ENCODE measurements at places on chromosomes 5 and 9.

GRCh38 chr5:14663734-14664269 is 716 bp upstream of the OTULIN start:
- DNase-seq: no peak

- no peak for DNase-seq
These were observed 25.5 kb downstream of the HK3 start for GRCh38 chr5:176873541-176874172.

GRCh38 chr9:4829969-4830368 is 37.2 kb downstream of the RCL1 start:
- no peak for DNase-seq

DNA sequence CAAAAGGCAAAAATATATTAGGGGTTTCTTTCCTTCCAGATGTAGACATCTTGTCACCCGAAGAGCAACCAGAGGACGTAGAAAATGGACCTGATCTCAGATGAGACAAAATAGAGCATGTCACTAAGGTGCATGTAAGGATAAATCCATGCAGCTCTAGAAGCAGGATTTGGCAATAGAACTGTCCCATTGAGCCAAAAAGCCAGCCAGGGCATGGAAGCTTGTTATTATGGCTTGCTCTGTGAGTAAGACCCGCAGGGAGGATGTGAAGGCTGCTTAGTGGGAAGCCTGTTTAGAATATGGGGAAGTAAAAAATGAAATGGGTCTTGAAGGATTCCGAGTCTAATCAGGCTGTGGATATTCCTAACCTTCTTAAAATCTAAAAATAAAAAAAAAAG is 165.6 kb upstream of the MPDZ start:
- DNase-seq: no peak

DNA sequence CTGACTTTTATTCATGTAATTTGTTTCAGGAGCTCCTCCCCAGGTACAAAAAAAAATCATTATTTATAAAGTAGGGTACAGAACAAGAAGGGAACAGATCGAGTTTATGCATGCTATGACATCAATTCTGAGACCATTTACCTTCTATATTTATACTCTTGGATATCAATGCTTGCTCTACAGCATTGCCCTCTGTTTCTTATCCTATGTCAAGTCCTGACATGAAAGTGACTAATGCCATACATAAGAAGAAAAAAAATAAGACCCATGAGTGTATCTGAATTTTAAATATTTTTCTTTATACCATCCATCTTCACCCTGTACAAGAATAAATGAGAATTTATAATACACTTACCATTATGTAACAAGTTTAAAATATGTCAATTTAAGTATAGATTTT is 2016.3 kb upstream of the CDH9 start:
- no peak for DNase-seq

DNA sequence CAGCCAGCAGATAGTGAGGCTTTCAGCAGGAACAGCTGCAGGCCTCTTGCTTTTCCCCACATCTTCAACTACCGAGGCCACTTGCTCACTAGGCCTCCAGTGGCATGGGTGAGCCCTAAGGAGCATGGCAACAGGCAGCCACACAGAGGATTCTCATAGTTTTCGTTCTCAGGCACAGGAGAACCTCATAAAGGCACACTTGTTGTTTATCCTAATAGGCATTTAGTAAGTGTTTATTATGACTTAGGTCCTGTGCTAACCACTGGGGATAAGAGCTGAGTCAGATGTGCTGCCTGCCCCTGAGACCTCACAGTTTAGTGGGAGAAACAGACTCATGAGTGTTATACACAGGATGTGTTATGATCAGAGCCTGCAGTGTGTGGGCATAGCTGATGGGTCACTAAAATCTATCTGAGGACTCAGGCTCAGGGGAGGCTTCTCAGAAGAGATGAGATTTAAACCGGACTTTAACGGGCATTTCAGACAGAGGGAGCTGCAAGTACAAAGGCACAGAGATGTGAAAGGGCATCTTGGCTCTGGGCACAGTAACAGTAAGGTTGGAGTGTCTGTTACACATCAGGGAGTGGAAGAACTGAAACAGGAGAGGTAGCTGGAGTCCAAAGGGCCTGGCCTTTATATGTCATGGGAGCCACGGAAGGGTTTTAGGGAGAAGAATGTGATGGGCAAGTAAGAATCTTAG is 21.0 kb upstream of the HEMGN start:
- DNase-seq: no peak

DNA sequence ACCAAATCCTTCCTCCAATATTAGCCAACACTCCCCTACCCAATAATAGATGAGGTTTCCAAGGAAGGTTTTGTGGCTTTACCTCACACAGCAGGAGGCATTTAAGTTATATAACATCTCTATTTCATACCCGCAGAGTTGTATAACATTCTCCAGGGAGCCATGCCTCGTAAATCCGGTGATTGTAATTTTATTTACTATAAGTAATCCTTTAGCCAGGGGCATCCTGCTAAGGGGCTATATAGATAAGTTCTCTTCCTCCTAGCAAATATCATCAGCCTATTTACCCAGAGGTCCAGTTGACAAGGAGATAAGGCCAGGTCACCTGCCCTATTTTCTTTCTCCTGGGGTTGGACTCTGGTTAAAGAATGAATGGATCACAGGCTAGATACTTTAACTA is 2051.0 kb downstream of the EFNA5 start:
- DNase-seq: no peak

- DNase-seq: no peak
These were observed 12.3 kb downstream of the GNE start for GRCh38 chr9:36245906-36246305.

GRCh38 chr9:132789719-132790118 is 88.4 kb downstream of the AK8 start:
- no peak for DNase-seq

DNA sequence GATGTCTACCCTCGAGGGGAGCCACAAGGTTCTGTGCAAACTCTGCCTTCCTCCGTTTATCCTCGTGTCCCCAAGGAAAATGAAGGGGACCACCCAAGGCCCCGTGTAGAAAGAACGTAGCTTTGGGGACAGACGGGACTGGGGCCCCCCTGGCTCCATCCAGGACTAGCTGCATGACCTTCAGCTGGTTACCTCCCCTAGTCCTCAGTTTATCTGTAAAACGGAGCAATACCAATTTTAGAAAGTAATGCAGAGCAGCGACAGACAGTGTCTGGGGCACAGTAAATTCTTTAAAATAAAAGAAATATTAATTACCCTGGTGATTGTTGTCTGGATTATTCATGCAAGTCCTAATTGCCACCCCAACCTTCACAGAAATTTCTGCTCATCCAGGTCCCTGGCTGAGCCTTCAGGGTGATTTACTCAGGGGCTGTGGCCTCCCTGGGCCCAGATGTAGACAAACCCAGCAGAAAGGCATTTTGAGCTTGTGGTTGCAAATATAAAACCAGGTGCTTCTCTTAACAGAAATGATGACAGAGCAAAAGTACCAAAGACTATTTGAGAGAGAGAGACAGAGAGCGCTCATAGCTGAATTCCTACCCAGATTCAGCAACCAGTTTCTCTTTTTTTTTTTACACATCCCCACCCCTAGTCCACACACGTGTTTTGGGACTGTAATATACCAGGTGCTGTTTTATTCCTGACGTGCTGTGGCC is 155.1 kb upstream of the SMIM23 start:
- no peak for DNase-seq

DNA sequence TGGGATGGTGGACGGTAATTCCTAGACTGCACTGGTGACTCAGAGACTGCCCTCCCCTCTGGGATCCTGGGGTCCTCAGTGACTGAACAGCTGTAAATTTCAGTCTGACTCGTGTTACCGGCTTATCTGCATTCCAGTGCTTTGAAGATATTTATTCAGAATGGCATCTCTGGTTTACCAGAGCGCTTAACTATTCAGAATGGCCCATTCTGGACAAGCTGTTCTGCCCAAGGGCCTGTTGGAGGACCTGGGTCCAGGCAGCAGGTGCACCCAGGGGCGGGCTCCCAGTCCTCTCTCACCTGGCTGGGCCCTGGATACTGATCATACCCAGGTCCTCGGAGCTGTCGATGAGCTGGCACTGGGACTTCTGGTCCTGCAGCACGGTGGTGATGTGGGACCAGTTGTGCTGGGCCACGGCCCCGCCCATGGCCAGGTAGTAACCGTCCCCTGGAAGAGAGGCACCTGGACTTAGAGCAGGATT is 48.0 kb downstream of the SARDH start:
- DNase-seq: no peak

DNA sequence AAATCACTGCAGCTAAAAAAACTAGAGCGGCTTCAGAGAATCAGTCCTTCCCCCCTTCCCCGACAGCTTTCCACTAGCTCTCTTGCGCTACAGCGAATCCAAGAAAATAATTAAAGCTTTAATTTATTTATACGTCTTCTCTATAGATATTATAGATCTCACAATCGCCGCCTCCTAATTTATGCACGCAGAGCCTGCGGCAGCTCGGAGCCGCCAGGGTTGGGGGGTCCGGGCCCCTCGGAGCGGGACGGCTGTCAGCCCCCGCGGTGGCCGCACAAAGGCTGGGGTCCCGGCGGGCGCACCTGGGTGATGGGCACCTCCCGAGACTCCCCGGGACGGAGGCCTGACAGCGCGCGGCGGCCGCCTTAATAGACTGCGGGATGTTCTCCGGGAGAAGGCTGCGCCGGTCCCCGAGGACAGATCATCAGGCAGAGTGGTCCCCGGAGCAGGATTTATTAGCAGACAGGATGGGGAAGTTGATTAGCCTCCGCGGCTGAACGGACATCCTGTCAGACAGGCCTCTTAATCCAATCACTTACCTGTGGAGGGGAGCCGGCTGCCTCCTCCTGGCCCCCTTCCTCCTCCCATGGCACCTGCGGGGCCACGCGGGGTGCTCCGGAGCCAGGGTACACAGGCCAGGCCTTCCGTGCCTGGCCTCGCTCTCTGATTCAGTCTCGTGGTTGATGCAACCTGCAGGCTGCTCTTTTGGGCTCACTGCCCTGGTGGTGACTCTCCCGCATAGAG is 166.8 kb downstream of the MELK start:
- no peak for DNase-seq

- DNase-seq: peak; percentile 58
These were observed 87.7 kb downstream of the ENTREP1 start for GRCh38 chr9:69412741-69413150.

- DNase-seq: no peak
These were observed 20.5 kb downstream of the ERAP2 start for GRCh38 chr5:96896806-96897205.

DNA sequence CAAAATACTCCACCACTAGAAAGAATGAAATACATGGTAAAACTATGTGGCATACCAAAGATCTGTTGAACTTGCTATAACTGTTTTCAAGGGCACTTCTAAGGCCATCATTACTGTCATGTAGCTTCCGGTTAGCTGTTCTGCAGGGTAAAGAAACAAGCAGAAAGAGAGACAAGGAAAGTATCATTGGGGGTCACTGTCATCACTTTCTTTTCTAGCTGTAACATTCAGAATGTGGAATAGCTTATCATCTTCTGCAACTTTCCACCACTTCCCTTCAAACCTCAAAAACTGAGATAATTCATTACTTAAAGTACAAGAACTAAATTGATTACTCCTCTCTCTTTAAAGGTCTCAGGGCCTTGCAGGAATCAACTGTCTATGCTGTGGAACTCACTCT is 57.6 kb downstream of the RASEF start:
- no peak for DNase-seq

DNA sequence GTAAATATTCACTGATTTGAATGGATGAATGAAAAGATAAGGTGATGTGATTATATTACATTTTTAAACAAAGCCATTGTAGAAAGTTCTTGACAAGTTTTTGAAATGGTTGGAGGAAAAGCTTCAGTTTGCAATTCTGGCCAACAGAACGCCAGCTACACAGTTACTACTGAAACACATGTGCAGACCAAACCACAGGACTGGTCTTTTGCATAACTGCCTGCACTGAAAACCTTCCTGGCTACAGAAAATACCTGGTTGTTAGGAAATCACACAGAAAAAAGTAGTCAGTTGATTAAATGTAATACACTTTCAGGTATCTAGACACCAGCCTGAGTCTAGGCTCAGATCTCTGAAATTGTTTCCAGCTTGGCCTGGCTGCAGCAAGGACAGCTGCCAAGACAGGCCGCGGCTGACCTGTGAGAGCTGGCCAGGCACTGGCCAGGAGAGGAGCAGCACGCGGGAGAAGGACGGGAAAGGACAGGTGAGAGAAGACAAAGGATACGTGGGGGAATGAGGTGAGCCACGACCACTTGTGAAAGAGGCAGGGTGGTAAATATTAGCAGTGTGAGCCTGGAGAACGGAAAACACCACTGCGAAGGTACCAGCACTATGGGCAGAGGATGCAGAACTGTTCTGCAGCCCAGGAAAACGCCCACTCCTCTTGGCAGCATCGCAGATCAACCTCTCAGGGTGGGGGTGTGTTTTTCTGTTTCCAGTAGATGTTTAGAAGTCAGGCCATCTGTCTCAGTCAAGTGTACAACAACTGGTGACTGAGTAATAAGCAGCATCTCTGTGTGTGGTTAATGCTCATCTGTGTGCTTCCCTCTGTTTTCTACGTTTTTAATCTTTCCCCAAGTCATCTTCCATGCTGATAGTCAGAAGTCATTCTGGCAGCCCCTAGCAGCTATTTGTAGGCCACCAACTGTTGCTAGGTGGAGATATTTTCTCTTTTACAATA is 137.4 kb downstream of the SCAMP1 start:
- DNase-seq: no peak

DNA sequence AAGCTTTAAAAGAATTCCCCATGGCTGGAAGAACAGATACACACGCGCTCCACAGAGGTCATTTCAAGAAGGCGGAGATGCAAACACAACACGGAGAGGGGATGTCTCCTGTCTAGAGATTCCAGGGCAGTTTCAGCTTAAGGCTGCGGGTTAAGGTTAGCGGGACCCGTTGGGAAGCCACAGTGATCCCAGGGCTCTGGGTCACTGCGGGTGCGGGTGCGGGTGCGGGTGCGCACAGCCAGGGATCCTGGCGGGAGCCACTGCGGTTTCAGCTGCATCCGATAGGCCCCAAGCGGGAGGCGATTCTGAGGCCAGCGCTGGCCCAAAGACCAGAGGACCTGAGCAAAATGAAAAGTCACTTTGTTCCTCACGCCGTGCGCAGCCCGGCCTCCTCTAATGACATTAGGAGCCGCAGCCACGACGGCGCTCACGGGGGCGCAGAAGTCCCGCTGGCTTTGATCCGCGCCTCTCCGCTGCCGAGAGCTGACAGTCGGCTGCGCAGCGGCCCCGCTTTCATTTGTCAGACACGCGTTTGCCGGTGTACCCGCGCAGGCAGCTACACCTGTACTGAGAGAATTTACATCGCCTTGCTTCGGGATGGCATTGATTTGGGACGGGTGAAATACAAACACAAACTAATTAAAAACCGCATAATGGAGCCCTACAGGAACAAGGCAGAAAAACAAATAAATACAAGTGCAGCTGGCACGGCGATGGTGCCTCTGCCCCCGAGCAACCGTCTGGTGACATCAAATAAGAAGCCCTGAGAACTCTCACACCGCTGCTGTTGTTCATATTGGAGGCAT is 5.3 kb upstream of the IRX1 start:
- no peak for DNase-seq

GRCh38 chr5:117110548-117110947 is 535.9 kb upstream of the SEMA6A start:
- no peak for DNase-seq
